ENCODE measurements at places on chromosomes 6 and 20.

DNA sequence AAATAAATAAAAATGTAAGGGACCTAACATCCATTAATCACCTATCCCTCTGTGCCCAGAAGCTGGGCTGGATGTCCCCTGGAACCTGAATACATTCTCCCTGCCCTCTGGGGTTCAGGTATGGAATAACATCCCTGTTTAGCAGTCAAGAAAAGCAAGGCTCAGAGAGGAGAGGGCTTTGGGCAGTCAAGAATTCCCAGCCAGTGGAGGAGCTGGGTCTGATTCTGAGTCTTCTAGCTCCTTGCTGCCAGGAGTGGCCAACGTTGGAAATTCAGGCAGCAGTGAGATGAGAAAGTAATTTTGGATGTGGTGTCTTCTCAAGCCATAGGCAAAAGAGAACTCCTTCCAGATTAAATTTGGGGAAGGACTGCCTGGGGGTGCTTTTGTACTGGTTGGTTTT lies 42.6 kb upstream of the ZNFX1 start:
- peak; percentile 11 for DNase-seq

DNA sequence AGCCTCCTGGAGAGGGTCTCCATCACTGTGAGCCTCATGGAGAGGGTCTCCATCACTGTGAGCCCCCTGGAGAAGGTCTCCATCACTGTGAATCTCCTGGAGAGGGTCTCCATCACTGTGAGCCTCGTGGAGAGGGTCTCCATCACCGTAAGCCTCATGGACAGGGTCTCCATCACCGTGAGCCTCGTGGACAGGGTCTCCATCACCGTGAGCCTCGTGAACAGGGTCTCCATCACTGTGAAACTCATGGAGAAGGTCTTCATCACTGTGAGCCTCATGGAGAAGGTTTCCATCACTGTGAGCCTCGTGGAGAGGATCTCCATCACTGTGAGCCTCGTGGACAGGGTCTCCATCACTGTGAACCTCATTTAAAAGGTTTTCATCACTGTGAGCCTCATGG lies 140.0 kb downstream of the ERMARD start:
- no peak for DNase-seq

- DNase-seq: no peak
These were observed 20.4 kb downstream of the SIRPD start for GRCh38 chr20:1536893-1537730.

GRCh38 chr20:51275181-51275580 lies 252.3 kb upstream of the KCNG1 start:
- no peak for DNase-seq

DNA sequence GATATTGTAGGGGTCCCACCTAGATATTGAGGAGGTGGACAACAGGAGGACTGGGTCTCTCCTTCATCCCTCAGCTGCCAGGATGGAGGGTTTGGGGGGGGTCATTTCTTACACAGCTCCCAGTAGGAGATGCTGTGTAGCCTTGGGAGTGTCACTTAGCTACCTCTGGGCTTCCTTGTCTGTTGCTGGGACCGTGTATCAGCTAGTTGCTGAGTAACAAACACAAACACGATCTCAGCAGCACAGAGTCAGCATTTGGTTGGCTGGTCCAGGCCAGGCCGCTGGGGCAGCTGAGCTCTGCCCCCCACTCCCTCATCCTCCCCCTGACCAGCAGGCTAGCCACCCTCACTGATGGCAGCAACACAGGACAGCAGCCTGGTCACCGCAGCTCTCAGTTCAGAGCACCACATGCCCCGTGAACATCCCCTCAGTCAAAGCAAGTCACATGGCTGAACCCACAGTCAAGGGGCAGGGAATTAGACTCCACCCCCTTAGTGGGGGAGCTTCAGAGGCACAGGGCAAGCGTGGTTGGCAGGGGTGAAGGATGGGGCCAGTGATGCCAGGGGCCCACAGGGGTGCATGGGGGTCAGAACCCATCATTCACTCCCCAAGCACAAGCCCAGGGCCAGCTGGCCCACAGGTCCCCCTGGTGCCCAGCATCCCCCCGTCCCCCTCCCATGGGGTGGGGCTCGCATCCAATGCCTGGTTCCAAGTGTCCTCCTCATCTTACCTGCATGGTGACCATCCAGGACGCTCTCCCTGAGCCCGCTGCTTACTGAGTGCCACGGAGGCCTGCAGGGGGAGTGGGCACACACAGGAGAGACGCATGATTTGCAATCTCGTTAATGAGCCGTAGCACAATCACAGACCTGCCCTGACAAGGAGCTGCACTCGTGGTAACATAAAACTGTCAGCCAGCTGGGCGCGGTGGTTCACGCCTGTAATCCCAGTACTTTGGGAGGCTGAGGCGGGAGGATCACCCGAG lies 112.4 kb downstream of the TAF4 start:
- DNase-seq: no peak

GRCh38 chr6:8108031-8108660 lies 5.8 kb upstream of the EEF1E1 start:
- DNase-seq: no peak

DNA sequence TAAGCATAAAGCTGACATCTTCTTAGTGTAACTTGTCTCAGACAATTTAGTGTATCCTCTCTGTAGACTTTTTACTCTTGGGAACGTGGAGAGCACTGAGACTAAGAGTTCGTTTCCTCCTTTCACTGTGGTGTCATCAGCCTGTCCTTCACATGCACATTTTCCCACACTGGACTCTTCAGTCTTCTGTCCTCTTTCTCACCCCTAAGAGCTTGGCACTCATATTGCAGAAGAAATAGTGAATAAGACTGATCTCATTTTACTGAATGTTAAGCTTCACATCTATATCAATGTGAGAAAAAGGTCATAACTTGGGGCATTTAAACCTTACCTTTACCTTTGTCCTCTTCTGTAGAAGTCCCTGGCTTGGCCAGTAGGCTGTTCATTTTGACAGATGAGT lies 25.6 kb downstream of the FUCA2 start:
- DNase-seq: no peak
